ENCODE measurements at places on chromosomes 13 and 19.

DNA sequence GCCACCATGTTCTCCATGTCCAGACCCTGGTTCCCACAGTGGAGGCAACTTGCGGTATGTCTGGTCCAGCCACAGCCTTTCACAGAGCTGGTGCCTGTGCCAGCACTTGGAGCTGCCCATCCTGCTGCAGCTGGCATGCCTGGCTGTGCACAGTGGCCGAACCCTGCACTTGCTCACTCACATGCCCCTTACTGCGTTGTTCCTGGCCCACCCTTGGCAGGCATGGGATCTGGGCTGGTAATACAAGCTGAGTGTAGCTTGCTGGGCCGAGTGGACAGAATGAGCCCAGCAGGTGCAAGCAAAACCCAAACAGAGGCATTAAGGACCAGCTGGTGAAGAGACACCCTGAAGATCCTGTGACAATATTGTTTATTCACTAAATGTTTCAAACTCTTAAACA is 583.9 kb upstream of the SLITRK6 start:
- no peak for DNase-seq

DNA sequence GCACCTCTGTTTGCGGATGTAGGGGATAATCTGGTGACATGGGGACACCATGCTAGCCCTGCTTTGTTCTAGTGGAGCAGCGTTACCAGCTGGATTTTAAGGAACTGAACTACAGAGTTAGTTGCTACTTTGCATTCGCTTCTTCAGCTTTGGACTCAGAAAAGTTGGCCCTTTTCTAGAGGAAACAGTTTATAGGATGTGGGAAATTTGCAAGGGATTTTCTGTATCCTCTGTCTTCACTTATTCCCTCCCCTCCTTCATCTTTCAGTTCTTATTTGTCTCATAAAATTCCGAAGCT is 2.1 kb downstream of the GATAD2A start:
- no peak for DNase-seq

GRCh38 chr13:74077792-74078191 is 56.4 kb downstream of the KLF12 start:
- DNase-seq, result no peak

GRCh38 chr19:35793381-35794165 is 18.2 kb downstream of the ARHGAP33 start:
- no peak for DNase-seq

DNA sequence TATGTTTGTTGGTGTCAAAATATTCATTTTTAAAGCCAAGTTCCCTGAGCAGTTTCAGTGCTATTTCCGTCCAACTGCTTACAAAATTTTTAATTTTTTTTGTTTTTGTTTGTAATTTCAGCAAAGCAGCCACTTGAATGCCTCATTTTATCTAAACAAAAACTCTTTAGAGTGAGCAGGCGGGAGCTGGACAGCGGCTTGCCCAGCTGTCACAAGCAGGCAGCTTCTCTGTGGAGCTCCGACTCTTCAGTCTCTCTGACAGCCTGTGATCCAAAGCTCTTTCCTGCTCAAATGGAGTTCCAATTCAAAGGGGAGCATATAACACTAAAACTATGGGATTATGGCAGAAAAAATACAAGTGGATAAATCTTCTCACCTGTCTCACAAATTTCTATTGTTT is 618.3 kb upstream of the PCDH20 start:
- no peak for DNase-seq
